ENCODE measurements at places on chromosomes 4 and X. TPM values are rescaled to one million over a fixed set of nuclear protein-coding genes. Genes with fewer than 3 reads are reported as not detected.
A peak's percentile ranks its signal among the peaks of the same experiment; 100 is the strongest.

The MAOB gene
- 22.5 TPM for total RNA-seq

The S100G gene
- total RNA-seq = not detected

The PCSK1N gene
- total RNA-seq = 5.1 TPM

GRCh38 chr4:48772556-48772955 lies 7.5 kb downstream of the FRYL start:
- DNase-seq = no peak

The SPACA5 gene
- total RNA-seq = not detected

- DNase-seq = no peak
Observed at GRCh38 chr4:169404960-169405359, 134.2 kb upstream of the SH3RF1 start.

DNA sequence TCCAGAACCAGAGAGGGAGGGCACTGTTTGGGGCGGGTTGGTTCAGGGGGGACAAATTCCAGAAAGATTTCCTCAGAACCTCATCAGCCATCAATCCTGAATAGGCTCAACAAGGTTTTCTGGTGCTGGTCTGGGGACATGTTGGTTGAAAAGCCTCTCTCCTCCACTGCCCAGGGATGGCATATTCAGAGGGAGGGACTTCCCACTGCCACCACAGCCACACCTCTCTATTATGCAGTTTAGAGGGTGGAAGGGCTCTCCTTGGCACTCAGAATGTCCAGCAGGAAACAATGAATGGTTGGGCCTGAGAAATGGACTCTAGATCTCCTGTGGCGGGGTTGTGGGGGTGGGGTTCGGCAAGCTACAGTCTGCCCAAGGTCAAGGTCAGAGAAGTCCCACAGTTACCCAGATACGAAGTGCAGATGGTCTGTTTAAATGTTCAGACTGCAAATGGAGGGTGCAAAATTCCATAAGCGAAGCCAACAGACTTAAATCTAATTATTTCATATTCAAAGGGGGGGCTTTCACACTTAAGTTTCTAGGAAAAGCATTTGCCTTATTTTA lies 70.7 kb downstream of the LEF1 start:
- peak; percentile 3 for DNase-seq

- DNase-seq = no peak
Observed at GRCh38 chr4:25310803-25311166, 1.8 kb upstream of the ZCCHC4 start.

GRCh38 chr4:174408841-174409552 lies 113.3 kb downstream of the HPGD start:
- DNase-seq = no peak

GRCh38 chr4:140725556-140725955 lies 30.6 kb downstream of the TBC1D9 start:
- no peak for DNase-seq

DNA sequence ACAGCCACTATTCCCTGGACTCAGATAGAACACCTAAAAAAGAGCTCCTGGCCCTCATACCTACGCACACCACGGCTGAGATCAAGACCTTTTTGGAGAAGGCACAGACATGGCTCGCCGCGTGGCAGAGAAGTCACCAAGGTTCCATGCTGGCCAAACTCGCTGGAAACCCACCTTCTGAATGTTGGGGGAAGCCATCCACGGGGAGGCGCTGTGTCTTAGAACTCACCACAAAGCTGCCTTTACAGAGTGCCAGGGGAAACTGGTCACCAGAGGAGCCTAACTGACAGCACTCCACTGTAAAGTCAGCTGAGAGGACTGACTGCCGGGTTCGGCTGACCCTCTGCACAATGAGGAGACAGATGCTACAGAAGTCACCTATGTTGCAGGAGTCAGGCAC lies 97.9 kb downstream of the NEUROG2 start:
- DNase-seq = no peak

DNA sequence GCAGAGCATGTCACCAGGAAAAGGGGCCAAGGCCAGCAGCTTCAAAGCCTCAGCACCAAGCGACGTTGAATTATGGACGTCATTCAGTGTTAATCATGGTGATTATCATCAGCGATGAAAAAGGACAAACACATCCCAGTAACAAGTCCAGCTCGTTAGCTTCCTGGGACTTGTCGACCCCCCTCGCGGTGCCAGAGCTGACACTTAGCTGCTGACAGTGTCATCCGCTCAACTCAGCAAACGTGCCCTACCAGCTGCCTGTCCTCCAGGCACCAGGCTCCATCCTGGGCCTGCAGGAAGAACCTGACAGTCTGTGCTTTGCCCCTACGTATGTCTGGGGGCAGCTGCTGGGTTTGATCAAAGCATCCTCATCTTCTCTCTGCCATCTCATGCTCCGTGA lies 137.0 kb upstream of the PSAPL1 start:
- DNase-seq = no peak

DNA sequence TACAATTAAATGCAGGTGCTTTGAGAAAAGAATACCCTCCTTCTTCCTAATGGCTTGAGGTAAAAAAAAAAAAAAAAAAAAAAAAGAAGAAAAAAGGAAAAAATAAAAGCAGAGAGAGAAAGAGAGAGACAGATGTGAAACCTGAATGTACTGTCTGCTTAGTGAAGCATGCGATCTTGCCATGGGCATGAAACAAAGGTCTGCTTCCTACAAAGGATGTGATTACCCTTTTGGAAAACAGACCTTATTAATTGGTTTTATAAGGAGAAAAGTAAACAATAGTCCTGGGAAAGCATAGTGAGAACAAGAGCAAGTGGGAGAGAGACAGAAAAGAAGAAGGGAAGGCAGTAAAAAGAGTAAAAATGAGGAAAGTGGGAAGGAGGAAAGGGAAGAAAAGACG lies 526.1 kb upstream of the PABPC4L start:
- DNase-seq = no peak

DNA sequence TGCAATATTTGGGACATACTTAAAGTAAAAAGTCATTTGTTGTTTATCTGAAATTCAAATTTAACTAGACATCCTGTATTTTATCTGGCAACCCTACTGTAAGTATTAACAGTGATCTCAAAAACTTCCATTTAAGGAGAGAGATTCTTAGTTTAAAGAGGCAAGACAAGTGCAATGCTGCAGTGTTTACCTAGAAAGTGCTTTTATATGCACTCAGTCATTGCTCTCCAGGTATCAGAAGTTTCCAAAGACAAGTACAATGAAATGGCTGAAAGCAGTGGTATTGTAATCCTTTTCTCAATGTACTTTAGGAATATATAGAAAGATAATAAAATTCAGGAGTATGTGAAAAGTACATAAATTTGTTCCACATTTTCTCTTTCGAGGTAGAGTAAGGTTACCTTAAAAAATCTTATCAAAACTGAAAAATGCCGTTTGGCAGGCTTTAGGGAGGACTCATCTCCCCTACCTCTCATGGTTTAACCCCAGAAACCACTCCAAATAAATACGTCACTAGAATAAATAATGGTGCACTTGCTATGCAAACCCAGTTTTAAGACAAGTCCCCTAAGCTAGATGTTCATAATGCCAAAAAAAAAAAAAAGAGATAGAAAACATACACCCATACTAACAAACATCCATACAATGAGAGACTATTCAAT lies 45.7 kb downstream of the ELF2 start:
- DNase-seq = no peak

- DNase-seq = no peak
Observed at GRCh38 chr4:14812101-14812500, 190.2 kb upstream of the CPEB2 start.

GRCh38 chrX:63961964-63962363 lies 176.9 kb upstream of the ARHGEF9 start:
- no peak for DNase-seq

GRCh38 chr4:160202802-160203201 lies 1099.9 kb downstream of the RAPGEF2 start:
- no peak for DNase-seq

GRCh38 chrX:40177942-40178715 lies 80.4 kb upstream of the BCOR start:
- no peak for DNase-seq

DNA sequence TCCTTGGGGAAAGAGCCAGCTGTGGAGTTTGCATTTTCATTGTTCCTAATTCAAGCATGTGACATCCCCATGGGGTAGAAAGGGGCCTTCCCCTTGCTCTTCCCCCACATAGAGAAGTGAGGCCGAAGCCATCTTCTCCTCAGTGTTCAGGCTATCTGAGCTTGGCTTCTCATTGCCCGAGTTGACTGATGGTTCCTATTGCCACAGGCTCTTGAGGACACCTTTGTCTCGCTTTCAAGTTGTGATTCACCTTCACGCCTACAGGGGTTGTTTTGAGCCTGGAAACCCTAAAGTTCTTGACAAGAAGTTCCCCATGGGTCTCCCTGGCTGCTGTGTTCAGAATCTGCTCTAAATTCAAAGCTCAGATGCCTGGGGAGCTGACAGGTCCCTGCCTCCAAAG lies 25.0 kb downstream of the CCNQ start:
- DNase-seq = no peak

DNA sequence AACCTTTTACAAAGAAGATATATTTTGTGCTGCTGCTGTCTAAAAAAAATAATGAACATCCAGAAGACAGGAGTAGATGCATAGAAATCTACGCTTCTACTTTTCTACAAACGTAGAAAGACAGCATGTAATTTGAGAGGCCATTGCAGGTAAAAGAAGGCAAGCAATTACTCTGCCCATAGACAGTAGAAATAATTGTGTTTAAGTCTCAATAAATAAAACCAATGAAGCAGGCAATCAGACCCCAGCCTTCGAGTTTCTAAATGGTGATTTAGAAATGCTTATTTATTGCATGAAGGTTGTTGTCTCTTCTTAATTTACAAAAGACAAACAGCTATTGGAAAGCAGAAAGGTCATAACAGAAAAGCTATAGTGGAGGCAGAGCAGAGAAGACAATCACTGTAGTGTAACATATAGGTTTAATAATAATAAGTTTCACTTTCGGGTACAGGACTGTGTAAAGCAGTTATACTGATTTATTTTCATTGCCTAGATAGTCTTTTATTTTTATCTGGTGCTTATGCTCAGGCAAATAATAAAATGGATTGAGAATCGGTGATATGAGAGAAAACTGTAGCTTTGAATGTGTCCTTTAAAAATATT lies 123.0 kb upstream of the TACR3 start:
- no peak for DNase-seq

DNA sequence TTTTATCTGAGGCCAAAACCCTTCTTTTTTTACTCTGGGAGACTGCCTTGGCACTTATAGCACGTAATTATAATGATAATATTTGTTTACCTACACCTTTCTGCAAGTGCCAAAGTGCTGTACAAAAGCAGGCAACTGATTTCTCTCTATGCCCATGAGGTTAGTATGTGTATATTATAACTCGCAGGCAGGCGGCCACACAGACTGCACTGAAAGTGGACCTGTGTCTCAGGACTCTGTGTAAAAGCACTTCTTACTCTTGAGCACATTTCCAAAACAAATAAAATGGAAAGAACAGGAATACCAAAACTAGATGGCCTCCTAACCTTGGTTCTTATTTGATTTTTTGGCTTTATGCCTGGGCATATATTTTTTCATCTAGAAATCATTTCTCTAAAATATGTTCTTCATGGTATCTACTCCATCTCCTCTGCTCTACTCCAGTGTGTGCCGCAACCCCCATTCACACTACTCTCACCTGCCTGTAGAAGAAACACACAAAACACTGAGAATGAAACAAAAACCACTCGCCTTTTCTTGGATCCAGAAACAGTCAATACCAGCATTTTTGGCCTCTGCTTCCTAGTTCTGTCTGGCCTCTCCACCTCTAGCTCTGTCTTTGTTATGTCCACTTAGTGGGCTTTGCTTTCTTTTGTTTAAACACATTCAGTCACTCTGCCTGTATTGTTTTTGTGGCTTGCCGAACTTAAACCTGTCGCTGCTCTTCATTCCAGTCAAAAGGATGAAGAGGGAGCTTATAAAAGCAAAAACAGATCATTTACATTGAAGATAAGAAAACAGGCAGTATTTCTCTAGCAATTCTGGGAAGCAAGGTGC lies 934.5 kb upstream of the TENM3 start:
- DNase-seq = no peak

- DNase-seq = no peak
Observed at GRCh38 chr4:72604324-72604723, 35.3 kb upstream of the ADAMTS3 start.

GRCh38 chr4:105474099-105474518 lies 247 bp upstream of the PPA2 start:
- DNase-seq = peak; percentile 79

The ZRSR2 gene
- total RNA-seq = 4.9 TPM

The PIN4 gene
- 29.5 TPM for total RNA-seq

DNA sequence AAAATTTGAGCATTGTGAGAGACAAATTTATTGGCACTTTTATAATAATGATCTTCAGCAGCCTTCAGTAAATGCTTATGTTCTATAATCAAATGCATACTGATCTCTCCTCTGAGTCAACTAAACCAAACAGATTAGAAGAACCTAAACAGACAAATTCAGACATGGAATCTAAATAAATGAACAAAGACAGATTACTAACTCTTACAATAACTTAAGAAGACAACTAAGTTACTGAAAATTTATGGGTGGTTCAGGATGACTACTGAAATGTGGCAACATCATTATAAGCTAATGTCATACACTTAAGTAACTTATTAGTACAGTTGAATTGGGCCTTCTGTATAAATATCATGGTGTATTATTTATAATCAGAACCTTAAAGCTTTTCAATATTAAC lies 127.3 kb downstream of the NEK1 start:
- DNase-seq = no peak

DNA sequence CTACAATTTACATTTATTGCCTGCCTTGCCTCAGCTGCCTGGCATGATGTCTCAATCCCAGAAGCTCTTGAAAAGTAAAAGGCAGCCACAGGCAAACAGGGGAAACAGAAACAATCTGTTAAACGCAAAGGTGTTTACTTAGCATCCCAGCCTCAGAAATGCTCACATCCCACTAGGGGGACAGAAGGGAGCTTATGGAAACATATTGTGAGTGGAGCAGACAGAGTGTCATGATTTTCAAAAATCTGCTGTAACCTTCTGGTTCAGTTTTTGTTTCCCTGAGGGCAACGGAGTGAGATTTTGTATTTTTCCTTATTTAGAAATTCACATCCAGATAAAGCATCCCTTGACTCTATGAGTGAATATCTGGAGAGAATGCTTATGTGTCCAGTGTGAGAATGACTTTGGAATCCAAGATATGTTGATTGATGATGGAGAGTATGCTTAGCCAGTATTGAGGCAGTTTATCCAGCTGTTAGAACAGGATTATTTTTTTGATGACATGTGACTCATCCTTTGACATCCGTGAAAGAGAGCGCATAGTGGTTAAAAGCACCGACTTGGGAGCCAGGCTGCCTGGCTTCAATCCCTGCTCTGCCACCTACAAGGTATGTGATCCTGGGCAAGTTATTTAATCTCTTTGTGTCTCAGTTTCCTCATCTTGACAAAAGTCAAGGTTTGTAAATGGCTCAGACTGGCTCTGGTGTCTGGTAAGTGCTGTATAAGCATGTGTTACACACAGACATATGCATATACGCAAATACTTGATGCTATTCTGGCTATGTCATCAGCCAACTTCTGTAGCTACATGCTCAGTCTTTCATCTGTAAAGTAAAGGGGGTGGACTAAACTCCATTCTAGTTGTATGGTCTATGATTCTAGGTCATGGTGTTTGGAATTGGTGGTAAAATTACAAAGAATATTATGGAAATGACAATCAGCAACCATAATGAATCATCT lies 381.2 kb downstream of the RAPGEF2 start:
- no peak for DNase-seq

DNA sequence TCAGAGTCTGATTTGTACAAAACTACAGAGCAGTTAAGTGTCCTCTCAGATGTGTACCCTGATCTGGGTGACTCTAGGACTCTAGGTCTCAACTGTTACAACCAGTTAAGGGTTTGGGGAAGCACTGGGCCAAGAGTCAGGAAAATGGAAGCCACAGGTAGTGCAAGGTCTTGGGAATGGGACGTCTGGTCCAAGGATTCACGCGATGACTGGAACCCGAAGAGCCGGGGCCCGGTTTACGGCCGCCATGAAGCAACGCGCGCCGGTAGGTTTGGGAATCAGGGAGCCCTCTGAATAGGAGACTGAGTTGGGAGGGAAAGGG lies 321 bp upstream of the HPRT1 start:
- peak; percentile 8 for DNase-seq
